T-helper 9 cell (primary cell): ENCODE measurements at places on chromosomes 7 and 10.

DNA sequence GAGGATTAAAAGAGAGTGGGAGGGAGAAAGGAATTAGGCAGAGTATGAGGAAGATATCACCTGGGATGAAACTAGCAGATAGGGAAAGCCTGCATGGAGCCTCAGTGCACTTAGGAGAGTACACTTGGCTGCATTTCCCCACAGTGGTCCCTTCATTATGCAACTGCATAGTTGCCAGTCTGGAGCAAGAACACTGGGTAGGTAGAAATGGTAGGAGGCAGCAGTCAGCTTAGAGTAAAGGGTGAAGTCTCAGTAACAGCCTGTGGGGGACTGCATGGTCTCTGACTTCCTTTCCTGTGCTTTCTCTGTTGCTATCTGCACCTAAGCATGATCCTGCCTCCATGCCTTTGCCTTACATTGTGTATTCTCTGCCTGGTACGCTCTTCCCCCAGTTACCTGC, 14.0 kb upstream of the PCGF5 start:
- DNase-seq, result no peak

GRCh38 chr7:3951316-3952055, 650.4 kb downstream of the SDK1 start:
- no peak for DNase-seq

- no peak for DNase-seq
Observed at GRCh38 chr7:55420530-55420929, 55.4 kb downstream of the LANCL2 start.

DNA sequence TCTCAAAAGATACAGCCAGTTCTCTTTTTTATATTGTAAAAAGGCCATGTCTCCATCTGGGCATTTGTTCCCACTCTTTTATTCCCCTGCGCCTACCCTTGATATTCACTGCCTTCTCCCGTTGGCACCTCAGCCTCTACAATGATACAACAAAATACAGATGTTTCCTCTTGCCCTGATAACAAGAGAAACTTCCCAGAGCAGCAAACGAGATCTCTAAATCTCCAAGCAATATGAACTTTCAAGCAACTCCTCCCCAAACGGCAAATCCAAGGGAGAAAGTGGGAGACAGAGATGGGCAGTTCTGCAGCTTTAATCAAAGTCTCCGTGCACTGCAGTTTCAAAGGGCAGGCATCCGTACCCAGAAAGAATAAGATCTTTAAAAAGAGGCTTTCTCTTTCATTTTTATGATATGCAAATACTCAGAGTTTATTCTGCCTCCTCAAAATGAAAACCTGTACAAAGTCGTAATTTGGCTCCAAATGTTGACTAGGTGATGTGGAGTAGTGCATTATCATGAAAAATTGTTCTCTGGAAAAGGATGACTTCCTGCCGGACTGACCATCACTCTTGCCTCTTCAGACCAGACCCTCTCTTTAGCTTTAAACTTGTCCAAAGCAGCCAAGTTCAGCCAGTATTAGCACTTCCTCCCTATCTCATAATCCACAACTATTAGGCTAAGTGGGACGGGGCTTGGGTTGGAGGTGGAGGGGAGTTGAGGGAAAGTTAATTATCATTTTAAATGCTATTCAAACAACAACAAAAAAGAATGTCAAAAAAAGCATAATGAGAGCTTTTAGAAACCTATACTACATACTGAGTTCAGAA, 682 bp downstream of the HGF start:
- no peak for DNase-seq

DNA sequence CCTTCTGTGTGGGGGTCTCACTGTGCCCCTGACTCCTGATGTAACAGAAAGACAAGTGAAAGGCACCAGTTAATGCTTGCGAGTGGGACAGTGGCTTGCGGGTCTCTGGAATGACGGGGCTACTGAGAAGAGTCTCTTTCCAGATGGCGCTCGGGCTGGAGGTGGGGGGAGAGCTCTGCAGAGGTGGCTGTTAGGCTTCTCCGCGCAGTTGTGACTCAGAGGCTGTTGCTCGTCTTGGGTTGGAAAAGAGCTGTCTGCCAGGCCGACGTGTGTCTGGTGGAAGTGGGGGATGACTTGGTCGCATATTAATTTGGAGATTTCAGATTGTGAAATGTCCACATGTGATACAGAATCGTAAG, 27.9 kb upstream of the SH2B2 start:
- no peak for DNase-seq

DNA sequence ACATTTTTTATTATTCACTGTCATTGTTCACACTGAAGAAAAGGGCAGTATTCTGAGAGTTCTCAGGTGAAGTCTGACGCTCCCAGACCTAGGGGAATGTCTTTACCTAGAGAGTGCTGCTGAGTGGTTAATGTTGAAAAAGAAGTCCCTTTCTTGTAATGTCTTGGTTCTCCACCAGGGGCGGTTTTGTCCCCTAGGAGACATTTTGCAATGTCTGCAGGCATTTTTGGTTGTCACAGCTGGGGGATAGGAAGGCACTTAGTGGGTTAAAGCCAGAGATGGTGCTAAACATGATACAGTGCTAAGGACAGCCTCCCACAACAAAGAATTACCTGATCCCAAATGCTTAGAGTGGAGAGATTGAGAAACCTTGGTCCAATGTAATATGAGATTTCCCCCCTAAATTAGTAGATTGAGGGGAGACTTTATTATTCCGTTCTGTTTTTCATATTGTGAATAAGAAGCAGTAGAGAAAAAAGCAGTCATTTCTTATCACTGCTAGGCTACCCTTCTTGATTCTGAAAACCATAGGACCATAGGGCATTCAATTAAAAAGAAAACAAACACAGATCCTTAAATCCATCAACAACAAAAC, 13.1 kb downstream of the UMAD1 start:
- no peak for DNase-seq

GRCh38 chr10:79401015-79401921, 44.2 kb downstream of the ZCCHC24 start:
- no peak for DNase-seq

GRCh38 chr10:94521276-94522250, 24.0 kb upstream of the HELLS start:
- no peak for DNase-seq

GRCh38 chr7:1313613-1314012, 80.9 kb downstream of the UNCX start:
- DNase-seq, result no peak

DNA sequence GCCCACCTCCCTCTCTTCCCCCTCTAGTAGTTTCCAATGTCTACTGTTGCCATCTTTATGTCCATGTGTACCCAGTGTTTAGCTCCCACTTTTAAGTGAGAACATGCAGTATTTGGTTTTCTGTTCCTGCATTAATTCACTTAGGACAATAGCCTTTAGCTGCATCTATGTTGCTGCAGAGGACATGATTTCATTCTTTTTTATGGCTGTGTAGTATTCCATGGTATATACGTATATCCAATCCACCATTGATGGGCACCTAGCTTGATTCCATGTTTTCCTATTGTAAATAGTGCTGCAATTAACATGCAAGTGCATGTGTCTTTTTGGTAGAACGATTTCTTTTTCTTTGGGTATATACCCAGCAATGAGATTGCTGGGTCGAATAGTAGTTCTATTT, 170.4 kb downstream of the NOC3L start:
- no peak for DNase-seq

- DNase-seq, result no peak
Observed at GRCh38 chr10:38147686-38148085, 53.5 kb downstream of the ZNF37A start.

DNA sequence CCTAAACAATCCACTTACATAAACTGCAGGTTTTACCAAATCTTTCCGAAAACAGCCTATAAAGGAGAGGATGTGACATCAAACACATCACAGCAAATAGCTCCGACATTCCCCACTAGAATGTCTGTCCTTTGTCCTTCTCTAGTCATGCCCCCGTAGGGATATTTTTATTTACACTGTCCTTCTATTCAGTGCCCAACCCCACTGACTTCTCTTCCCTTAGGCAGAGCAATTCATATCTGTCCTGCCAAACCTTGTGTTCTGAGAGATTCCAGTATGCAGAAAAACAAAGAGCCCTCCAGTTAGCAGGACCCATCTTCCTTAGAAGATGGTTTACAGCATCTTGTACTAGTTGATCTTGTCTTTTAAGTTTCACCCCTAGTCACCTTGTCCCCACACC, 5.4 kb upstream of the GLI3 start:
- DNase-seq, result no peak

DNA sequence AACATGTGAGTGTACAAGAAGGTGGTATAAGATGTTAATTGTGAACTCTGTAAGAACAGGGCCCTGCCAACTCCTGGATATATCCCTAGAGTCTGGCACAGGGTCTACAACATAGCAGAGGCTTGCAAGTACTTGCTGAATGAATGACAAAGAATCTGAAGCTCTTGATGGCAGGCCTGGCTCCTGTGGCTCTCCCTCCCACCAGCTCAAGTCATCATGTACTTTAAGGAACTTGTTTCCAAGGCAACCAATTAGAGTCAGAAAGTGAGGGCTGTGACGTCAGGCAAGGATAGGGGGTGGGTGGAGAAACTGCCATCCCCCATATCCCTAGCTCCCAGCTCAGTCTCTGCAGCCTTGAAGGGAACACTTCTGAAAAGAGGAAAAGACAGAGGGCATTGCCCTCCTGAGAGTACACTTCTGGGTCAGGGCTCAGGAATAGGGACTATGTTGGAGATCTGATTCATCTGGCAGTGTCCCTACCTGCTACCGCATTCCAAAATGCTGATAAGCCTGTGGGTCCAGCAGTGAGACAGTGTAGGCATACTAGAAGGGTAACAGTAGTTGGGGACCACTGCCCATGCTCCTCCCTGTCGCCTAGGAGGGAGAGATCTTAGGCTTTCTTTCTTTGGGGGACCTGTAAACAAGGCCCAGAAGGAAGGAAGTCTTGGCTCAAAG, 34.6 kb upstream of the BTRC start:
- DNase-seq, result no peak

DNA sequence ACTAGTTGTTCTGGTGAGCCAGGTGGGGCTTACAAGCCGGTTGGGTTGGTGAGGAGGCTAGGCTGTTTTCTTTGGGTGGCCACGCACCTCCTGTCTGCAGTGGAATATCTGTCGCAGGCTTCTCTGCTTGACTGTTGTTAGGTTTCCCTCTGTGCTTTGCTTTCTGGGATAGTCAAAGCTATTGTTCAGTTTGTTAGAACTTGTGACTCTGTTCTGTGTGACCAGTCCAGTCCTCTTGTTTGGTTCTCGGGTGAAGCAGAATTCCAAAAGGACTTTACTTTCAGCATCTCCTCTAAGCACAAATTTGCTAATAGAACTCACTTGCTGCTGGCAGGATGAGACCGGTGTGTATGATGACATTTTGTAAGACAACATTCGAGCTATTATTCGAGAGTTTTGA, 105.3 kb downstream of the CREB5 start:
- no peak for DNase-seq

- peak; percentile 39 for DNase-seq
Observed at GRCh38 chr10:11742009-11742778, at the start of gene ECHDC3. Gene ECHDC3 (plus strand): TSS chr10:11742382. CDS start chr10:11742577, 195 bp downstream.

DNA sequence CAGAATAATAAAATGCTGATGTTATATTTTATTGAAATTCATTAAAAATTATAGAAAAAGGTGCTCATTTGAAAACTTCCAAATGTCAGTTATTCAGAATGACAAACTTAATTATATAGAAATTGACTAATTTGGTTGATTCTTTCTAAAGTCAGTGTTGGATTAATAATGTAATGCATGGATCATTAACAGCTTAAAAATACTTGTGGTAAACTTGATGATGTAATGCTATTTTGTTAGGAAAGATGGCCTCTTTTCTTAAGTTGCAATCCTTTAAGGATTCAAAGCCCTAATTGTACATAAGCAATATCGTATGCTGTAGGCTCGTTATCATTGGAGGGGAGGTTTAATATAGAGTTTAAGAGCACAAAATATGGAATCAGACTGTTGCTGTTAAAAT, 141.2 kb downstream of the ZEB1 start:
- no peak for DNase-seq

DNA sequence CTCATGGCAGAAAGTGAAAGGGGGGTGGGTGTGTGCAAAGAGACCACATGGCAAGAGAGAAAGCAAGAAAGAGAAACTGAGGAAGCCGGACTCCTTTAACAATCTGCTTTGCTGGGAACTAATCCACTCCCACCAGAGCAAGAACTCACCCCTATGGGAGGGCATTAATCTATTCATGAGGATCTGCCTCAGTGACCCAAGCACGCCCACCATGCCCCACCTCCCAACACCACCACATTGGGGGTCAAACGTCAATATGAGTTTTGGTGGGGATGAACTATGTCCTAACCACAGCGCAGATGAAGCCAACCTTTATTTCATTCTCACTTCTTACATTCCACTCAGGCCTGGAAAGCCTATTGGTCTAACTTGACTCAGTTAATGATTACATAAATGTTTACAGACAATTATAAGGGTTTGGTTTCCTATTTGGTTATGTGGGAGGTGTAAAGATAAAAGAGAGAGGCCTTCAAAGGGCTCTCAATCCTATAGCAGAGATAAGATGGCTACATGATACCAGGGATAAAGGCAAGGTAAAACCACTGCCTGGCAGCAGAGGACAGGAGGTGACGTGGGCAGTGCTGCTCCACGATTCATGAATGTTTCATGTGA, 601.8 kb downstream of the PARD3 start:
- no peak for DNase-seq

GRCh38 chr10:60139798-60140566, 233.6 kb upstream of the CCDC6 start:
- DNase-seq, result no peak

GRCh38 chr7:64871761-64872160, 31.3 kb upstream of the ZNF273 start:
- DNase-seq, result no peak

DNA sequence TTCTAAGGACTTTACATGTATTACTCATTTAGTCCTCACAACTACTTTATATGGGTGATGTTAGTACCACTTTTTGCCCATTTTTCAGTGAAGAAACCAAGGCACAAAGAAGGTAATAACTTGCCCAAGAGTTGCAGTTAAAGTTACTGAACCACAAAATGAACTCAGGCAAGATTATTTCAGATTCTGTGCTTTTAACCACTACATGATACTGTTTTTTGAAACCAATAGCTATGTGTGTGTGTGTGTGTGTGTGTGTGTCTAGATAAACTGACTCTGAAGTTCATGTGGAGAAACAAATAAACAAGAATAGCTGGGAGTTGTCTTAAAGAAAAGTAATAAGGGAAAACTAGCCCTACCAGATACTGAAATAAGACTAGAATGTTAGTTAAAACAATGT, 60.8 kb upstream of the OIT3 start:
- DNase-seq, result no peak

DNA sequence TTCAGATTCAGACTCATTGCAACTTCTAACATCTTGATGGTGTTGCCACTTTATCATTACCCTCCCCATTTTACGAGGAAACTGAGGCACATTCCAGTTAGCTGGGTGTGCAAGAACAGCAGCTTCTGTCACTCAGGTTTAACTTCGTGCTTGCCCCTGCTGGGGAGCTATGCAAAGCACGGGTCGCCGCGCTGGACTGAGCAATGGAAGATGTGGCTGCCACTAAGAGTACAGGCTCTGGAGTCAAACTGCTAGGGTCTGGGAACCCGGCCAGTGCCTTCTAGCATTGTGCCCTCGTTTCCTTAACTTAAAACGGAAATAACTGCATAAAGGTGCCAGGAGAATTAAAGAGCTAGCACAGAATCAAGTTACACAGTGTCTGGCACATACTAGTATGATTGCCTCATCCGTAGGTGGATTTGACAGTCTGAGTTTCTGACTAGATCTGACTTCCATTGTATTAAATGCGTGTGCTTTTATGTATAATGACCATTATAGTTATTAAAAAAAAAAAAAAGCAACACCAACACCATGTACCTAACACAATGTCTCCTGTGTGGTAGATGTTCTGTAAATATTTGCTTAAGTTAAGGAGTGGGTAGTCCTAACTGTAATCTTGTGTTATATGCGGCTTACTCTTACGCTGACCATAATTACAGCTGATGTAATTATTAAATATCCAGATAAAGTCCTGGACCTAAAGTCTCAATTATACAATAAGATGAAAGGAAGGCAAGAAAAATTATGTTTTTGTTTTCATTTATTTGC, 842 bp downstream of the ZNF22 start:
- DNase-seq, result peak; percentile 29
